GM23338 (cell line): ENCODE measurements at places on chromosomes 5 and 9.

DNA sequence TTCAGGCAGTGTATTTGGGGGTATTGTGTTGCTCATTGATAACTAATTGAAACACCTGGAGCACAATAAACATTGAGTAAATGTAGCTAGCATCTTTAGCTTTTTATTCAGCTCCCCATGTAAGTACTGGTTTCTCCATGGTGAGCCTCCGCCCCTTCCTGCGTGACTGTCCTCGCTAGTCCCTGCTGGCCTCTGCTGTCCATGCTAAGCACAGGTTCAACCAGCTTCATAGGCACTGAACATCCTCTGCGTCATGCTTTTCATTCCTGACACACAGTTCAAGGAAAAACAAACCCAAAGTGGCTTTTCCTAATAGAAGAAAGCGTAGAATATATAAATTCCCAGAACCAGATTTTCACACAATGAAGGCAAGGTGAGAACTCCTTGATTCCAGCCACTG lies 27.3 kb upstream of the DAP start:
- DNase-seq: no peak

- DNase-seq: no peak
Measured at GRCh38 chr9:125993466-125993865, 246.3 kb downstream of the PBX3 start.

- peak; percentile 53 for DNase-seq
Measured at GRCh38 chr9:112764837-112765236, 14.3 kb downstream of the SNX30 start.

GRCh38 chr5:143115381-143115780 lies 288.1 kb downstream of the NR3C1 start:
- DNase-seq: no peak

- no peak for DNase-seq
Measured at GRCh38 chr5:99063737-99064136, 134.9 kb upstream of the CHD1 start.

GRCh38 chr5:181171782-181172181 lies 24.4 kb downstream of the OR2V2 start:
- DNase-seq: no peak

- peak; percentile 79 for DNase-seq
Measured at GRCh38 chr9:110623462-110624025, 44.0 kb upstream of the SVEP1 start.

GRCh38 chr9:89663614-89663970 lies 58.8 kb downstream of the GADD45G start:
- DNase-seq: no peak

DNA sequence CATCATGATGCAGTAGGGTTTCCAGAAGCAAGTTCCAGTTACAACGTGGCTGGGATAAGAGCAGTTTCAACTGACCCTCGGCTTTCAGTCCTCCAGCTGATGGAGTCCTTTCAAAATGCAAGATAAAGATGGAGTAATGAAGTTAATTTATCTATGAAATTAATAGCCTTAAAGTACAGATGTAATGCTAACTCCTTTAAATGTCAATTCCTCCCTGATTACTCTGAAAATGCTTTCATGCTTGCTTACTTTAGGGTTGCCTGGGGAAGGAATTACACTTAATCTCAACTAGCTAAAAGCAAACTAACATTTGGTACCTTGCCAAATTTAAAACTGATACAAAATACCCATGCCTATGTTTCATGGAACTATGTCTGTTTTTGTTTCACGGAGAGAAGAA lies 178.4 kb downstream of the KIAA0825 start:
- no peak for DNase-seq

DNA sequence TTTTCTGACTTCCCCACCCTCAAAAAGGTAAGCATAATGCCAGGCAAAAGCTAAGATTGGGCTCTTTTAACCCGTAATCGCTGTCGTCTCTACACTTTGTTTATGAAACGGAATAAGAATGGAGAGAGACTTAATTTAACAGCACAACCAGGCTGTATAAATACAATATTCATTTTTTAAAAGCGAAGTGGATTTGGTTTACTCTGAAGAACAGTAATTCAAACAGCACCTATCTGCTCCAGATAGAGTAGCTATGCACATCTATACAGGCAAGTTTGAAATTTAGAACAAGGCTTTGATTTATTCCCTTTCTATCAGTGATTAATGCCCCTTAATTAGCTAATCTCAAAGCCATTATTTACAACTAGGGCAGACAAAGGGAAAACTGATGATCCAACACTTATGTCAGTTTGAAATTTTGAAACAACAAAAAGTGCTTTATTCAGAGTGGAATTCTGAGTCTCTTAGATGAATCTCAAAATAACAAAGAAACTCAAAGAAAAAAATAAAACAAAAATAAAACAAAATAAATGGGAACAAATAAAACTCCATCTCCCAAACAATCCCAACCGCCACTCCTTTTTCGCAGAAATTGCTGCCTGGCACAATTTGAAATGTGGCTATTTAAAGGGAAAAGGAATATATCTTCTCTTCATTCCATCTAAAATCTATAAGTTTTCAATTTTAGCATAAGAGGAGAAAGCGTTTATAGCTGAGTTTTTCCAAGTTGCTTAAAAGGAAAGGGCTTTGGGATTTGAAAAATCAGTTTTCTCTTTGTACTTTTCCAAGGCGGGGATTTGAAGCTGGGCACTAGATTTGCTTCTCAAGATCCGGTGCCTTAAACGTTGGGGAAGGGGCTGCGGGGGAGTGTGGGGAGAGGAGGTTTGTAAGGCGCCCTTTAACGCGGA lies 298.6 kb downstream of the PARP8 start:
- no peak for DNase-seq

GRCh38 chr9:111937781-111938426 lies 41.3 kb downstream of the UGCG start:
- DNase-seq: no peak

DNA sequence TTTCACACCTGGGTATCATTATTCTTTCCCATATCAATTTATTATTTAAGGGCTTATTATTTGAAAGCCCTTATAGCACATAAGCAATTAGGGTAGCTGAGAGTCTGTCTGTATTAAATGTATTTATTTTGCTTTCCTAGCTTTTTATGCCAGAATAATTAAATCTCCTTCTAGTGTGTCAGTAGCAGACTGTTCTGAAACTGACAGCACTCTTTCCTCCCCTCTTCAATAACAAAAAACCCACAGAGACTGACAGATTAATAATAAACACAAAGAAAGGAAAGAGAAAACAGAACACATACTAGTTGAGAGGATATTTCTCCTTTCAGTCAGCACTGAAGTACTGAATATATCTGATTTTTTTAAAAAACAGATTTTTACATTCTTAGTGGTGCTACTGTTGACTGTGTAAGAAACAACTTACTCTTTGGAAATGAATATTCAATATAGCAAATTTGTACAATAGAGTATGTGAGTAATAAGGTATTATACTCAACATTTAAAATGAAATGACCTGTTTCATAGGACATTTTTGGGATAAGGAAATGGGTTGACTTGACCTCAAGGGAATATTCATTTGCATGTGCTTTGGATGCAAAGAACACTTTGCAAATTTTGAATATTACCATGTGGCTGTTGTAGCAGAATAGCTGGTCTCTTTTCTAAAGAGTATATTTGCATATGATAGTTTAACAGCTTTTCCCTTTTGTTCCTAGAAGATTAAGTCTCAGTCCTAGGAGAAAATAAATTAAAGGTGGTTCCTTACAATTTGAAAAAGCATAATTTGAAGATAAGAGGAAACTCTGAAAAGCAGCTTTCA lies 208.3 kb downstream of the SPATA31D1 start:
- no peak for DNase-seq

DNA sequence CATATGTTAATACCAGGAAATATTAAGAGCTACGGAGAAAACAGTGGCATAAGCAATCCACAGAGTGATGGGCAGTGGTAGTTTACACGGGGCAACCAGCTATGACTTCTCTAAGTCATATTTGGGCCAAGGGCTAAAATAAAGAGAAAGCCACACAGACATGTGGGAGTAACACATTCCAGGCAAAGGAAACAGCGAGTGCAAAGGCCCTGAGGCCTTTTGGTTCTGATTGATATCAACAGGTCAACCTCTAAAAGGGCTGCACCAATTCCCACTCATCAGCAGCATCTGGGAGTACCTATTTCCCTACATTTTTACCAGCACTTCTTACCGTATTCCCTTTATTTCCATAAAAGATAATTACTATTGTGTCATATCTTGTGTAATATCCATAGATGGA lies 173.4 kb downstream of the SPOCK1 start:
- no peak for DNase-seq

DNA sequence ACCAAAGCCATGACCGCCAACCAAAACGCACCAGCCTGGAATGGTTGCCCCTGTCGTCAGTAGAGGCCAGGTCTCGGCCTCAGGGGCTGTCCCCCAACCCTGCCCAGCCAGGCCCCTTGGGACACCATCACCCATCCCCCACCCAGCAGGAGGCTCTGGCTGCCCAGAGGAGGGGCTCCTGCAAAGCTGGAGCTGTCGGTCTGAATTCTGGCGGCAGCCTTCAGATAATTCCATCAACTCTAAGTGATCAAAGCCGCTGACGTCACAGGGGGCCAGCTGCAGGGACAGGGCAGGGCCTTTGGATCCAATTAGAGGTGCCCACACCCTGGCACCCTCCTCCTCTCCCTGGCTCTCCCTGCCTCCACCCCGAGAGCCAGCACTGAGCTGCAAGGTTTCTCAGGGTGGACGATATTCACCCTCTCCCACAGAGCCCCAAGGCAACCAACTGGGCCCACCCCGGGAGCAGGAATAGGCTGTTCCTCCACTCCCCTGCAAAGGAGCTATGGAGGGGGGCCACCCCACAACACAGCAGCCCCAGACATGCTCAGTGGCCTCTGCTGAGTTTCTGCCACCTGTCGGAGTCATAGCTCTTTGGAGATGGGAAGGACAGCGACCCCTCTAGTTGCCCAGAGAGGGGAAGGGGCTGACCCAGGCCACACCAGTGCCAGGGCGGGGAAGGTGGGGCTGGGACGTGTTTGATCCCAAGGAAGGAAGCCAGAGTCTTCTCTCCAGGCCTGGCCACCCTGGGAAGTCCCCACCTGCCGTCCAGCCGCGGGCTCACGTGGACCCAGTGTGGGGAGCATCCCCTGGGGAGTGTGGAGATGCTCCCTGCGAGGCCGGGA lies 78.4 kb downstream of the NTNG2 start:
- DNase-seq: peak; percentile 54

GRCh38 chr9:132755096-132755495 lies 84.8 kb downstream of the GTF3C4 start:
- DNase-seq: no peak

- DNase-seq: no peak
Measured at GRCh38 chr9:124550072-124550471, 42.9 kb upstream of the NR5A1 start.

DNA sequence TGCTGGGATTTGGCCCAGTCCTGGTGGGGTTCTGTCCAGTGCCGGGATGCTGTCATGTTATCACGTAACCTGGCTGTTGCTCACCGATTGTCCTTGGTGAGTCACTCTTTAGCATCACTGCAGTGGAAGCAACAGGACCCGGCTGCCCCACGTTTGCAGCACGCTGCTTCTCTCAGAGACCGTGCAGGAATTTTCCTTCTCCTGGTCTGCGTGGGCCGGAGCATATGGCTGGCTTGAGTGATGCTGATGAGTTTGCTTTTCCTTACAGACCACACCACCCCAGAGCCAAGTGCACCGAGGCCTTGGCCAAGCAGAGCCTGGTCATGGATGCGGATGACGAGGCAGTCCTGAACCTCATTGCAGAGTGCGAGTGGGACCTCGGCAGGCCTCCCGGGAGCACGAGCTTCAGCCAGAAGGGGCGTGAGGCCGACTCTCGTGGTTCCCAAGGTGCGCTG lies 21.4 kb downstream of the CEP72 start:
- DNase-seq: peak; percentile 23

- DNase-seq: peak; percentile 69
Measured at GRCh38 chr9:21381448-21382339, 3.5 kb downstream of the IFNA2 start.

- DNase-seq: peak; percentile 29
Measured at GRCh38 chr5:90408571-90409317, 812 bp downstream of the CETN3 start.

- DNase-seq: no peak
Measured at GRCh38 chr5:149117970-149118369, 23.3 kb upstream of the ABLIM3 start.

DNA sequence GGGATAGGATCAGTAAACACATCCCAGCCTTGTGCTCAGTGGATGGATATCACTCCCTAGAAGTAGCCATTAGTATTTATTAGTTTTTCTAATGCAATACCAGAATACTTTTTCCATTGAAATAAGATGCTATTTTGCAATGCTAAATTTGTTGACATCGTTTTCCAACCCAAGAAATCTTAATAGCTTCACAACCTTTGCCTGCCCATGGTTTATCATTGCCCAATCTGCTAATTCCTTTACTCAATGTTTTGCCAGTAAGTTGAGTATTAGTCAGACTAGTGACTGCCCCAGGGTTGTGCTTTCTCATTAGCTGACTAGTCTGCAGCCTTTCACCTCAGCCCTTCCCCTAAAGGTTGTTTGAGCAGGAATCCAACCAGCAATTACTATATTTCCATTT lies 62.9 kb downstream of the NREP start:
- DNase-seq: no peak

DNA sequence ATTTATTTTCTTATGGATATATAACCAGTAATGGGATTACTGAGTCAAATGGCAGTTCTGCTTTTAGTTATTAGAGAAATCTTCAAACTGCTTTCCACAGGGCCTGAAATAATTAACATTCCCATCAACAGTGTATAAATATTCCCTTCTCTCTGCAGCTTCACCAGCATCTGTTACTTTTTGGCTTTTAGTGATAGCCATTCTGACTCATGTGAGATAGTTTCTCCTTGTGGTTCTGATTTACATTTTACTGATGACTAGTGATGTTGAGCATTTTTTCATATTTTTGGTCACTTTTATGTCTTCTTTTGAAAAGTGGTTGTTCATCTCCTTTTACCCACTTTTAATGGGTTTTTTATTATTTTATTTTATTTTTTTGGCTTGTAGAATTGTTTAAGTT lies 1290.3 kb upstream of the CDH9 start:
- no peak for DNase-seq

DNA sequence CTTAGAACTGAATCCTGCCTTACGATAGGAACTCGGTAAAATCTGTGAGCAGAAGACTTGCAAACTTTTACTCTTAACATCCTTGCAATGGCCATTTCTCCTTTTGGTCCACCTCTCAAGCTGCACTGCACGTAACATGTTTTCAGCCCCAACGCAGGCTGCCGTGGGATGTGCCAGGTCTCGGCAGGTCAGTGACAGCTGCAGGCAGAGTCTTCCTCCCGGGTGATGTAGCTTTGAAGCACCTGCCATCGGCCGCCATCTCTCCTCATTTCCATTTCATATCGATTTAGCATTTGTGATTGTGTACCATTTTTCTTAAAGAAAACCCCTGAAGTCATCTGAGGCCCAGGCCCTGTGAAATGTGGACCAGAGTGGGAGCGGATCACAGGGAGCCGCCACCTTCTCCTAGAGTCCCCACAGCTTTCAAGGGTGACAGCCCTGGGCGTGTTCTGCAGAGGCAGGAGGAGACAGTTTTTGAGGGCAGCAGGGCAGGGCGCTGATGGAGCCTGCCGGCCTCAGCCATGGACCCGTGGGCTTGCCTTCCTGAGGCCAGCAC lies 25.8 kb upstream of the LPCAT1 start:
- DNase-seq: no peak

DNA sequence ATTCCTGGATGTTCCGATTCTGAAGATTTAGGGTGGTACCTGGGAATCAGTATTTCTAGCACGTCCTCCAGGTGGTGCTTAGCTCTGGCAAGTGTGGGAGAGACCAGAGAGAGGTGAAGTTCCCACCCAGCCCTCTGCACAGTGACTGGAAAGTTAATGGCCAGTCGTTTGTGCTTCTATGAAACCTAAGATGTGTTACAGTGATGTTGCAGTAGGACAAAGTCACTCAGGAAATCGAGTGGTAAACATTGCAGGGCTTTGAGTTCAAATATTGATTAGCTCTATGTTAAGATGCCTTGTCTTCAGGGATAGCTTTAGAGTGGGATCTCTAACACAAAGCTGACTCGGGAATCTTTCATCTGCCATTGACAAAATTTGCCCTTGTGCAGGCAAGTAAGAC lies 55.6 kb downstream of the PIK3R1 start:
- DNase-seq: no peak
